ENCODE measurements at places on chromosomes 7 and 10.

GRCh38 chr10:124688386-124688785, 55.8 kb downstream of the FAM53B start:
- DNase-seq = no peak

GRCh38 chr7:100640517-100641440, 573 bp downstream of the TFR2 start:
- no peak for DNase-seq

DNA sequence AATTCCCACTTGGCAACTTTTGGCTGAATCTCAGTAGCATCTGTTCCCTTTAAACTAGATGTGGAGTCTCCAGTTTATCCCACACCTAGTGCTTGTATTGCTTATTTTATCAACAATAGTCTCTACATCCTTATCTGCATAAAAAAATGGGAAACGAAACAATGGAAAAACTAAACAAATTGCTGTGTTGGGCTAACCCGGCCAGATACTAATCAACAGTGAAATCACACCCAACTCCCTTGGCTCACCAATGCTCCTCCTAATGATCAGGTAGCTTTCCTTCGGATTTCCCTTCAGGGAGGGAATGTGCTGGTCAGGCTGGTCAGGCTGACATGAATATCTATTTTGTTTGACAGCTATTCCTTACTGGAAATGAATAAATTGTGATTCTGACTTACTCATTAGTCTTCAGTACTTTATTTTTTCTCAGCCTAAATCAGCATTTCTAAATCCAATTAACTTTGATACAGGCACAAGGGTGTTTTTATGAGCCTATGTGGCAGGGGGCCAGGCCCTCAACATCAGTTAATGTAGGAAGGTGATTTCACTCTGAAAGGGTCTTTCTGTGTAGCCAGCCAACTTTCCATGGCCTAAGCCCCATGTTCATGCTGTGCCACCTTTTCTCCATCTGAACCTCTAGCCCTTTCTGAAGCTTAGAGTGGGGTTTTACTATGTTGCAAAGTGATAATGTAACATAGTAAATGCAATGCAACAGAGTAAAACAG, 170.5 kb upstream of the NPSR1 start:
- DNase-seq = no peak

DNA sequence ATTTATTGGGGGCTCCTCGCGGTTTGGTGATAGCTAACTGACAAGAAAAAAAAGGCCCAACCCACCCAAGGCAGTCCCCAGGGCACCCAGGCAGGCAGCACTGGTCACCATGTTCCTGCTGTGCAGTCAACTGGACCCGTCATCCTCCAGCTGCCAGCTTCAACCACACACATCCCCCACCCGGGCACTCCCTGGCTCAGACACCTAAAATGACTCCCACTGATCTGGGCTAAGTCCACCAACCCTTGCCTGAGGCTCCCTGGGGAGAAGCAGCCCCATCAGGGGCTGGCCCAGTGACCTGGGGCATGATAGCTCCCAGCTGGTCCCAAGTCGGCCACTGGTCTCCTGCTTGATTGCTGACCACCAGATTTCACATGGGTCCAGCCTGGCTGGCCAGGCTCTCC, 161.8 kb downstream of the NRF1 start:
- DNase-seq = no peak

- no peak for DNase-seq
These were observed 123.1 kb upstream of the CCDC6 start for GRCh38 chr10:60029475-60029874.

DNA sequence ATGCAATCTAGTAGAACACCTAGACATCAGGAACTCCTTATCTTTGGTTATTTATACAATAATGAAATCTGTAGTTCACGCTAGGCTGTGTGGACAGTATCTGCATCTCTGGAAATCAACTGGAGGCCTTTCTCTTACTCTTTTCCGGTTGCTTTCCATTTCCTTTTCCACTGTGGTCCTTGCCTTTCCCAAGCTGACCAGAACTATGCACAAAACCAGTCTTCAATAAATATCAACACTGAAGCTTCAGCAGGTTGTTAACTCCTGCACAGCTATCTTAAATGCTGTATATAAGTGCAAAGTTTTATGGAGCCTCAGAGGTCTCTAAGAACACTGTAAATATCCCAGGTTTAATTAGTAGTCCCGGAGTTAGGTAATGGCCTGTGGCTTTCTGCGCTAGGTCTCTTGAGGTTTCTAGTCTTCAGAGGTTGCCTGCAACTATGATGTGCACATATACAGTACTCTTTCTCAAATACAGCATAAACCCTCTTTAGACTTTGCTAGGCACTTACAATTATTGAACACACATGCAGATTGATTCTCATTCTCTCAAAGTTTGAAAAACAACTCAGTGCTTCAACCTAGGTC, 2.4 kb downstream of the KLLN start:
- no peak for DNase-seq

- DNase-seq = no peak
These were observed 25.2 kb downstream of the HTRA1 start for GRCh38 chr10:122486406-122487080.

GRCh38 chr7:77320714-77321113, 95.4 kb downstream of the GSAP start:
- DNase-seq = no peak

- DNase-seq = peak; percentile 69
These were observed 6.0 kb downstream of the RGS10 start for GRCh38 chr10:119536508-119537025.

GRCh38 chr7:88485821-88486220, 179.1 kb upstream of the STEAP4 start:
- peak; percentile 66 for DNase-seq

GRCh38 chr10:58637352-58637751, 124.7 kb downstream of the BICC1 start:
- DNase-seq = no peak

DNA sequence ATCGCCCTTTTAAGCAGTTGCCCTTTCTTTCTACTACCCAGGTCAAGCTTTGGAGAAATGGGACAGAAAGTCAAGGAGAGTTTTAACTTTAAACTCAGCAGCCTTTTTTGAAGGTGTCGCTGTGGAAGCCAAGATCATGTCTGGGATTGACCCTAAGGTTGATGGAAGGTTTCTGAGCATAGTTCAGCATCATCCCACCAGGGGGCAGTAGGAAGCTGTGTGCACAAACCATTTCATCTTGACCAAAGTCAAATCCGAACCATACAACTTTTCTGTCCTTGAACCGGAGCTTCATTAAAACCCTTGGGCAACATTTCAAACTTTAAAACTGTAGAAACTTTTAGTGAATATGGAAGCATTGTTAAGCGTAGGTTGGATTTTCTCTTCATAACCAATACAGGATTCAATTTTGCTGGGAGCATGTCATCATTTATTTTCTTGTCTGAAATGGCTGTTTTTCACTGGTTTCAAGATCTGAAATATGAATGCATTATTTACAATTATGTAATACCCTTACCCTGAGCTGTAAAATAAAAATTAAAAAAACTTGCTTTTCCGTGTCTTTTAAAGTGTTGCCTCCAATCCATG, 214.4 kb upstream of the KIAA1217 start:
- peak; percentile 74 for DNase-seq

GRCh38 chr7:144548556-144548955, 145.1 kb upstream of the NOBOX start:
- no peak for DNase-seq

DNA sequence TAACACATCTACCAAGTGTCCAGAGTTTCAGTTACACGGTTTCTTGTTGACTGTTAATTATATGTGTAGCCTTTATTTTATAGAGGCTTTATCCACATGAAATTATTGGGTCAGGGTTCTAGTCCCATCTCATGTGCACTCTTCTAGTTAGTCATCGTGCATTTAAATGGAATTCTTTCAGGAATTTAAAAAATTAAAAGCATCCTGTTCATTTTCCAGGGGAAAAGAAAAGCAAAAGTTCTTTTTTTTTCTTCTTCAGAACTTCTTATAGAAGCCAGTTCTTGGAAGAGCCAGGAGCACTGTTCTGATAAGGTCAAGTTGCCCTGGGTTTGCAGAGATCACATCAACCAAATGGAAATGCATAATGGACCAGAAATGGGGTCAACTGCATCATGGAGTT, 324.7 kb downstream of the INHBA start:
- no peak for DNase-seq

GRCh38 chr7:74479961-74480829, 26.5 kb downstream of the GTF2IRD1 start:
- peak; percentile 90 for DNase-seq

- no peak for DNase-seq
These were observed 4.5 kb upstream of the ANKRD1 start for GRCh38 chr10:90925079-90926029.

- peak; percentile 34 for DNase-seq
These were observed 106.4 kb downstream of the CAMK1D start for GRCh38 chr10:12455766-12456165.

DNA sequence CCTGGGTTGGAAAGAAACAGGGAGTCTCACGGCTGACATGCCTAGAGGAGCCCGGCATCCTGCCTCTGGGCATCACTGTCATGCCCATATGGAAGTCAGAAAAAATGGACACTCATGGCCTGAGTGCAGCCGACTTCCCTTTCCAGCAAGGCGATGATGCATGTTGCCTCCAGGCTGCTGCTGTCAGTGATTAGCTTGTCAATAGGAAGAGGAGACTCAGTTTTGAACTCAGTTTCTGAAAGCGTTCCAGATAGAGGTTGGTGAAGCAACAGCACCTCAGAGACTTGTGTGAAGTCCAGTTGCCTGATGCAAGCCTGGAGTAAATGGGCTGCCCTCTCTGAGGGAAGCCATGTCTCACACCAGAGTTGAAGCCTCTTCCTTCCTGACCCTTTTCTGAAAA, 148.4 kb downstream of the TPST1 start:
- no peak for DNase-seq

DNA sequence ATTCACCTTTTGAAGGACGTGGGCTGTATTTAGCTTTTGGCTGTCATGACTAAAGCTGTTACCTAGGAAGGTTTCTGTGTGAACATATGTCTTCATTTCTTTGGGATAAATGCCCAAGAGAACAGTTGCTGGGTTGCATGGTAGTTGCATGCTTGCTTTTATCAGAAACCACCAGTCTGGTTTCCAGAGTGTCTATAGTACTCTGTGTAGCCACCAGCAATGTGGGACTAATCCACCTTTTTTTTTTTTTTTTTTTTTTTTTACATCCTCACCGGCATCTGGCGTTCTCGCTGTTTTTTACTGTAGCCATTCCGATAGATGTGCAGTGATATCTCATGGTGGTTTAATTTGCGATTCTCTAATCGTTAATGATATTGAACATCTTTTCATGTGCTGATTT, 297.8 kb downstream of the SDK1 start:
- peak; percentile 4 for DNase-seq

- no peak for DNase-seq
These were observed 127.9 kb upstream of the SLC13A1 start for GRCh38 chr7:123327661-123328060.

DNA sequence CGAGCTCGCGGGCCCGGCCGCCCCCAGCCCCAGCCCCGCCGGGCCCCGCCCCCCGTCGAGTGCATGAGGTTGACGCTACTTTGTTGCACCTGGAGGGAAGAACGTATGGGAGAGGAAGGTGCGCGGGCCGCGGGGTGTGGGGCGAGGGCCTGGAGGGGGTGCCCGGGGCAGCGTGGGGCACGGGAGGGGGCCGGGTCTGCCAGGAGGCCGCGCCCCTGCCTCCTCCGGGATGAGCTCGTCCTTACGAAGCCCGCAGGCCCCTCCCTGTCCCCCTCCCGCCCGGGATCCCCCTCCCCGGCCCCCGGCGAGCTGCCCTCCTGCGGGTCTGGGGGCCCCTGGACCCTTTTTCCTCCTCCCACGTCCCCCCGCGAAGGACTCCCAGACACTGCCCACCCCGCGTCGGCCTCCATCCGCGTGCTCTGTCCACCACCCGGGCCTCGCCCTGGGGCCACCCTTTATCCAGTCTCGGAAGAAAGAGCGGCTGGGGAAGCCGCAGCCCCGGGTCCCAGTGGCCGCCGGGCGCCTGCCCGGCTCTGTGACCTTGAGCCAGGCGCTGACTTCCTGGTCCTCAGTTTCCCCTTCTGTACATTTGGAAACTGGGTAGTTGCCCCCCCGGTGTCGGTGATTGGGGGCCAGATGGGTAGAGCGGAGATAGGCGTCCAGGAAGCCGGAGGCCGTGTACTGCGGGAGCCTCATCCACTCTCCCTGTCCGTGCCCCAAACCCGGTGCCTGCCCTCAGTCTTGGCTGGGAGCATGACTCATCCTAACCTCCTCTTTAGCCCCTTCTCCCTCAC, 521 bp downstream of the LIMK1 start:
- peak; percentile 60 for DNase-seq

- DNase-seq = no peak
These were observed 227.3 kb downstream of the PTEN start for GRCh38 chr10:88090568-88091214.

GRCh38 chr7:79258826-79259225, 194.6 kb downstream of the MAGI2 start:
- DNase-seq = no peak

DNA sequence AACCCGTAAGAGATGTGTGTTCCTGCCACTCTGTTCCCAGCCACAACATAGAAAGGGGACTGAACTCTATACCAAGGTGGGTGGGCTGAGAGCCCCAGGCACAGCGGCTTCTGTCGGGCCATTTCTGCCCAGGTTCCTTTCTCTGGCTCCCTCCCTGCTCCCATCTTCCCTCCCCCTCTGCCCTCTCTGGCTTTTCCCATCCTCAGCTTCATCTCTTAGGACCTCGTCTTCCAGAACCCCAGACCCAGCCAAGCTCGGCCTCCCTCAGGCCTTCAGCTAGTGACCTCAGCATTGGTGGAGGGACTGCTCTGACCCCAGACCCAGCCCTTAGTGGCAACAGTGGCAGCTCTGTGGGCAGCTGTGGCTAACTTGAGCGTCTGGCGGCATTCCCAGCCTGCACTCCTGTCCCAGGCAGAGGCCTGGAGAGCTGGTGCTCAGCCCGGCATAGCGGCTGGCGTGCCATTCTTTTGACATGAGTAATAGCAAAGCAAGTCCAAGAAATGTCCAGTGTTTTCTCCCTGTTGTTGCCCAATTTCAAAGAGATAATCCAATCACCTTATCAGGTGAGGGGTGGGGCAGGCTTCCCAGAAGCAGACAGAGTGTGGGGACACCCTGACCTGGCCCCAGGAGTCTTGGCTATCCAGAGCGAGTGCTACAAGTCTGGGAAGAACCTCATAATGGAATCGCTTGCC, 15.9 kb downstream of the PTPRE start:
- peak; percentile 82 for DNase-seq

DNA sequence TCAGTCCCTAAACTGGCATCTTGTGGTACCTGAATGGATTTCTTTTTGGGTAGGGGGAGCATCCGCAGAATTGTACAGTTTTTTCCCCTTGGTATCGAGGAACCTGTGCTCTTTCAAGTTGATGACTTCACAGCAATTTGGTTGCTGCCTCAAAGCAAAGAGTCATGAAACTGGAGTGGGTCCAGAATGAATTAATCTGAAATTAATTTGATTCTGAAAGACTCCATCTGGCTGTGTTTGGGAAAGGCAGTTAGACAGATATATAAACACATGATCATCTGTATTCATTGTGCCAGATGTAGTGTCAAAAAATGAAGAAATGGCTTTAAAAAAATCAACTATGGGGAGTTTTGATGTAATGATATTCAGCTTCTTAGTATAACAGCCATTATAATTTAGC, 136.1 kb downstream of the CELF2 start:
- DNase-seq = no peak

DNA sequence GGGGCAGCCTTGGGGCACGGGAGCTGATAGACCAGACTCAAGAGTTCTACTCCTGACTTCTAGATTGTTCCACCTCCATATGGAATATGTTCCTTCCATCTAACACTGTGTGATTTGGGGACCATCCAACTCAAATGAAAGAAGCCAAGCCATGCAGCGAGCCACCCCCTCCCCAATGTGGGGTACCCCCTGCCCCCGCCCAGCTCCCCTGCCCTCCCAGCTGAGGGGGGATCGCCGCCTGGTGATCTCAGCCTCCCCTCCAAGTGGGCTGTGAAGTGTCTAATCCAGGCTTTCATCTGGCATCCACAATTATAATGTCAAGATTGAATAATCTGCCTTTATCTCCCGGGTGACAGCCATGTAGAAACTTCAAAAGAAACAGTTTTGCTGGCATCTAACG, 246.1 kb downstream of the RPS24 start:
- DNase-seq = no peak
